Uterus (tissue), 4 donors: ENCODE measurements at places on chromosomes 13 and 19.

DNA sequence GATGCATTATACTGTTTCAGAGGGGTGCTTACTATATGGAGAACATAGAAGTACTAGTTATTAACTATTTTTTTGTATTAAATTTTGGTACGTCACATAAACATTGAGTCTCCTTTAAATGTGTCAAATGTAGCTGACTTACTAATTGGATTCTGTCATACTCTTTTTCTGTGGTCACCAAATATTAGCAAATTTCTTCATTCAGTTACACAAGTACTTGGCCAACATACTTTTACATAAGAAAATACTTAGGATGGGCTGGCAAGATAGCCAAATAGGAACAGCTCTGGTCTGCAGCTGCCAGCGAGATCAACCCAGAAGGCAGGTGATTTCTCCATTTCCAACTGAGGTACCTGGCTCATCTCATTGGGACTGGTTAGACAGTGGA, 19.2 kb downstream of the LPAR6 start:
- no peak for DNase-seq

DNA sequence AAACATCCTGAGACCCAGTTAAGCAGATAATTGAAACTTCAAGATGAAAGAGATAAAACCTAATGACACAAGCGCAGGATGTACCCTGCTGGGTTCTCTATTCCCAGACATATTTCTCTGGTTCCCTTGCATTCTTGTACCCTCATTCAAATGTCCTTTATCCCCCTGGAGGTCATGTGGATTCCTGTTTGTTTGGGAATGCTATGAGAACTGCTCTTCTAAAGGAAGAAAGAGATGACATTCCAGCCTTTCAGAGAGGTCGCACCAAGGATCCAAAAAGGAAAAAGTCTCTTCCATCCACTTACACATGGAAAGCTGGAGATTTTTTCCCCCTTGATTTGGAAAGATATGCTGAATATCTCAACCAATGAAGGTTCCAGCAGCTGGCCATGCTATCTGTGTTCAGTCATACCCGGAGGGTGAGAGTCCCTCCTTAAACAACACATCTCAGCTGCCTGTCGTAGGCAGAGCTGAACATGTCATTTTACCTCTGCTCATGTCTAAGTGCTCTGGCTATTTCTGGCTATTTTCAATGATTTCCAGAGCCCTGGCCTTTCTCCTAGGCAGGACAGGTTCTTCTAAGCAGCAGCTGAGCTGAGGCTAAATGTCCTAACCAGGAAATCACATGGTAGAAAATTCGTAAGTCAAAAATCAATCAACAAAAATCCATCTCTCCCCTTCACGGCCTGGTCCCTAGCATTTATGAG, 52.5 kb downstream of the C13orf42 start:
- no peak for DNase-seq

- DNase-seq = no peak
Observed at GRCh38 chr19:11506101-11506555, 489 bp upstream of the ZNF653 start.

DNA sequence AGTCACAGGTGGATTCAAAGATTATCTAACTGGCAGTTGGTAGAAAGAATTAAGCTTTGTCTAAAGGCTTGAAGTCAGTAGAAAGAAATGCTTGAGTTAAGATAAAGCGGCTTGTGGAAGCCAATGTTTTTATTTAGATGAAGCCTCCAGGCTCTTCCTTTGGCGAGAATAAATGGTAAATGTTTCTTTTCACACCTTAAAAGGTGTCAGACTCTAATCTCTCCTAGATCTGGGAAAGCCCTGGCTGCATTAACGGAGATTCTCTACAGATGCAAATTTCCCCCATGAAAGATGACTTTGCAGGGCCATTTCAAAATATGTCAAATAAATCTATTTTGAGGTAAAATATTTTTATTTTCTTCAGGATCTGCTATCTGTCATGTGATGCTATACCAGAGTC, 37.8 kb upstream of the PCCA start:
- DNase-seq = no peak

- no peak for DNase-seq
Observed at GRCh38 chr13:31891472-31891871, 140.1 kb upstream of the FRY start.

- no peak for DNase-seq
Observed at GRCh38 chr19:15368798-15369593, 10.6 kb downstream of the AKAP8 start.
